Stimulated activated effector memory CD8-positive, alpha-beta T cell treated with anti-CD3 and anti-CD28 coated beads, Interleukin-12 subunit alpha, Interleukin-12 subunit beta, amount 100 ng/mL, for 72 hours (primary cell): ENCODE measurements at places on chromosomes 16 and 17.
A peak's percentile ranks its signal among the peaks of the same experiment; 100 is the strongest.

- DNase-seq, result peak; percentile 64
Measured at GRCh38 chr17:49739641-49740271, 24.2 kb downstream of the FAM117A start.

DNA sequence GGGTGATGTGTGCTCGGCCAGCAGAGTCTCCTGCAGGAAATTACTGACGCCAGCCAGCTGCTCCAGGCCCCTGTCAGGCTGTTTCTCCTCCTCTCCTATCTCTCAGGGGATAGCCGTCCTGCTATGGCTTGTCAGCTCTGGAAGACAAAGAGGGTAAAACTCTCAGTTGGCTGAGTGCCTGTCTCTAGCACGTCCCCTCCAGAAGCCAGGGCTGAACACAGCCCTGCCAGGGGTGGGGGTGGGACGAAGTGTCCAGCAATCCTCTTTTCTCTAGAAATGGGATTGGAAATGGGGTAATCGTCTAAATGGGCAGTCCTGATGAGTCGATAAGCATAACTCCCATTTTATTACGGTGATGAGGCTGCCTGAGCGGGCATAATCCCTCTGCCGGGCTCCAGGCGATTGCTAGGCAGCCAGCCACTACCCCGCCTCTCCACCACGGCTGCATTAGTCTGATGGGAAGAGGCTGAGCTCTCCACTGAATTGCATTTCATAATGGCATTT, 89.1 kb upstream of the GNAO1 start:
- DNase-seq, result no peak

- DNase-seq, result no peak
Measured at GRCh38 chr17:2181897-2182448, 121.6 kb downstream of the SMG6 start.

DNA sequence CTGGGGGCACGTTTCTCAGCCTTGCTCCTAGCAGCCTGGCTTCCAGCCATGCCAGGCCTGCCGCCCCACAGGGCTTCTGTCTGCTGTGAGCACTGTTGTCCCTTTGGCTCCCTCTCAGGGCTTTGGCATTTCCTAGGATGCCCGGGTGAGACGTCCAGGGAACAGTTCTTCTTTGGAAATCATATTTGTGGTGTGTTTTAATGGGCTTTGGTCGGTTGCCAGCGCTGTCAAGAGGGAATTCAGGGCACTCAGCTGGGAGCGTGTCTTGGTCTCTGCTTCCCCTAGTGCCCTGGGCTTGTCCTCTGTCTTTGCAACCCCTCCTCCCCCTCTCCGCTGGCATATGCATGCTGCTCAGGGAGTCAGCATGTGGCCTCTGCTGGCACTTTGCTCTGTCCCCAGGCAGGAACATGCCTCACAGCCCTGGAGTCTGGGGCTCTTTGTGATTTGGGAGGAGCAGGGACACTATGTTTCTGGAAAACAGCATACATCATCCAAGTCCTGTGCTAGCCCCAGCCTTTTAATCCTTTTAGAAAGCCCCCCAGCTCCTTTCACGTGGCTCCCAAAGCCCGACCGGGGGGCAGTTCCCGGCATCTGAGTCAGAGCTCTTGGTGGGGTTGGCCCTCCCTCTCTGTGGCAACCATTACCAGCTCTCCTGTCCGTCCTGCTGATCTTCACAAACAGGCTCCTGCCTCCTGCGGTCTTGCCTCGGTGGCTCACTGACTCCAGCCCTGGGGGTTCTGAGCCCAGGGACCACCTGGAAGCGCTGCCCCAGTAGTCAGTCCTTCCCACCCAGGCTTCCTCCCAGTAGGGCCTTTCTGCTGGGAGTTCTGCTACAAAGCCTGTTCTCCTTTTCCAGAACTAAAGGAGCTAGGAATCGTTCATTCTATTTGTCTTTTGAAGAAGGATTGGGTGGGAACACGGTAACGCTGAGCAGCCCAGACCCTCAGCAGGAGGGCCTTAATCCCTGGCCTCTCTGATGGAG, 26.7 kb downstream of the SAP30BP start:
- no peak for DNase-seq

GRCh38 chr17:16900288-16900882, 71.5 kb downstream of the TNFRSF13B start:
- DNase-seq, result no peak

DNA sequence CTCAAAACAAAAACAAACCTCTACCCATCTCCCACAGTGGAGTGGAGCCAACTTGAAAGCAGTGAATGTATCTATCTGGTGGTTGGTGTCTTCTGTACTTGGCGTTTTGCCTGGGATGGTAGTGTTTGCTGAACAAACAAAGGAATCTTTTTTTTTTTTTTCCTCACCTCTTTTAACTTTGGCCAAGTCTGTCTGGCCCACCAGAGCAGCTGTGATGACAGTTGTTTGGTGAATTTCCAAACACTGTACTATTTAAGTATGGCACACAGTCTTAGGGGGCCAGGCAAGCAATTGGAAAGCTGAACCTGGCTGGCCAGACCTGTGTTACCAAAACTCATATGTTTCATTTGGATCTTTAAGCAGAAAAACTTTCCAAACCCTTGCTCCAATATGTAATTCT, 101.8 kb upstream of the CDH13 start:
- no peak for DNase-seq

DNA sequence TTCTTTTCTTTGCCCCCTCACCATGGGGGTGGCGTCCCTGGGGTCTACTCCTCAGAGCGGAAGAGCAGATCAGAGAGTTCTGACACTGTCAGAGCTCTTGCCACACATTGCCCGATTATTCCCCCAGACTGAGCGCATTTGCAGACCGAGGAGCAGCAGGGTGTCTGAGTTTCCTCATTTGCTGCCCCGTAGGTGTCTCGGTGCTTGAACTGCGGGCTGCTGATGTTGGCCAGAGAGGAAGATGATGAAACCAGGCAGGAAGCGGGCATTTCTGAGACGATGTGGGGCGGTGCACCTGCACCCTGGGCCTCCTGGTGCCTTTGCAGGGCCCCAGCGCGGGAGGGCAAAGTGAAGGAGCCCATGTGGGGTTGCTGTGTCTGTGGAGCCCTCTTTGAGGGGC, 55.2 kb downstream of the ARSG start:
- DNase-seq, result peak; percentile 88

DNA sequence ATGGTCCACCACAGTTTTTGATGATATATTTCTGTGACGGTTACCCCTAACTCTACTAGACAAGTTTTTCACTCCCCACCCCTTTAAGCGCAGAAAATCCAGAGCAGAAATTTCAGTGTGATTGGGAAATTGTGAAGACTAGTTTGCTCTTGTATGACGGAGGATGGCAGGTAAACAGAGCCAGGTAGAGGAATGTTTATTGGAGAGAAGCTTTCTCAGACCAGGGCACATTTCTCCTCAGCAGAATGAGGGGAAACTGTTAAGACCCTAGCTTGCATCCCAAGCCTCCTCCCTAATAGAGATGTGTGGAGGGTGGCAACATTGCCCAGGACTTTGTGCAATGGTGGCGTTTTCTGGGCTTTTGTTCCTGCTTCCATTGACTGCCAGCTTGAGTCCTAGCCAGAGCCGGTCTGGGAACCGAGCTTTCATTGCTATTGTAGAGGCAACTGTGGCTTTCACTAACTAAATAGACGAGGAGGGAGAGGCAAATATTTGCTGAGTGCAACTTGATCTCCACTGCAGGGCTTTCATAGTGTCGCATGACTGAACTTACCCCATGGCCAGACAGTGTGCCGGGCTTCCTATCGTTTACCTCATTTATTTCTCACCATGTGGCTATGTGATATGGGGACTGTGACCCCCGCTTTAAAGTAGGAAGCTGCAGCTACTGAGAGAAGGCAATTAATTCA, 159.6 kb upstream of the MPHOSPH6 start:
- DNase-seq, result no peak

DNA sequence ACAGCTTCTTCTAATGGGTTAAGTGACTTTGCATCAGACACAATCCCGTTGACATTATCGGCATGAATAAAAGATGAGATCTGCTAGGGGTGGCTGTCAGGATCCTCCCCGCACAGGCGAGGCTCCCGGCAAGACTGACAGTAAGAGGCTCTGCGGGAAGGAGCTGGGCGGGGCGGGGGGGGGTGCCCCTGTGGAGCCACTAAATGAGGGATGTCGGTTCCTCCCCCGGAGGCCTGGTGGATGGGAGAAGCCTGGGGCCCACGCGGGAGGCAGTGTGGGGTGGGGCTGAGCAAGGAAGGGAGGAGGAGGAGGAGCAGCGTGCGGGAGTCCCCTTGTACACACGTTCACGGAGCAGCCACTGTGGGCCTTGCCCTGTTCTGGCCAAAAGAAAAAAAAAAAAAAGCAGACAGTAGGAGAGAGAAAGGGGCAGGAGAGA, 190.9 kb upstream of the GSE1 start:
- no peak for DNase-seq

- no peak for DNase-seq
Measured at GRCh38 chr17:27420211-27420950, 35.9 kb upstream of the KSR1 start.

DNA sequence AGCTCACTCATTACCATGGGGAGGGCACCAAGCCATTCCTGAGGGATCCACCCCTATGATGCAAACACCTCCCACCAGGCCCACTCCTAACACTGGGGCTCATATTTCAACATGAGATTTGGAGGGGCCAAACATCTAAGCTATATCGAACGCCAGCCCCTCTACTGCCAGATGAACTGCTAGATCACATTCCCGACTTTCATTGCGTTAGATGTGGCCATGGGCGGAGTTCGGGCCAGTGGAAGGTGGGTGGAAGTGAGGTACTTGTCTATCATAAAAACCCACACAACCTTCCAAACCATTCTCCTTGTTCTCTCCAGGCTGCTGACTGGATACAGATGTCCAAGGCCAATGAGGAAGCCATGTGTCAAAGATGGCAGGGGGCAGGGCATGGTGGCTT, 27.0 kb upstream of the ANKRD40CL start:
- DNase-seq, result no peak

GRCh38 chr16:86924537-86924936, 346.2 kb downstream of the FOXL1 start:
- no peak for DNase-seq

- no peak for DNase-seq
Measured at GRCh38 chr17:30780343-30780742, 44.1 kb downstream of the CRLF3 start.

- no peak for DNase-seq
Measured at GRCh38 chr16:8905795-8906591, 23.8 kb downstream of the LITAFD start.

GRCh38 chr16:48885471-48885870, 275.5 kb upstream of the N4BP1 start:
- DNase-seq, result no peak

- no peak for DNase-seq
Measured at GRCh38 chr17:17944743-17945142, 27.5 kb downstream of the TOM1L2 start.

GRCh38 chr16:66225696-66226095, 140.8 kb upstream of the CDH5 start:
- DNase-seq, result no peak

DNA sequence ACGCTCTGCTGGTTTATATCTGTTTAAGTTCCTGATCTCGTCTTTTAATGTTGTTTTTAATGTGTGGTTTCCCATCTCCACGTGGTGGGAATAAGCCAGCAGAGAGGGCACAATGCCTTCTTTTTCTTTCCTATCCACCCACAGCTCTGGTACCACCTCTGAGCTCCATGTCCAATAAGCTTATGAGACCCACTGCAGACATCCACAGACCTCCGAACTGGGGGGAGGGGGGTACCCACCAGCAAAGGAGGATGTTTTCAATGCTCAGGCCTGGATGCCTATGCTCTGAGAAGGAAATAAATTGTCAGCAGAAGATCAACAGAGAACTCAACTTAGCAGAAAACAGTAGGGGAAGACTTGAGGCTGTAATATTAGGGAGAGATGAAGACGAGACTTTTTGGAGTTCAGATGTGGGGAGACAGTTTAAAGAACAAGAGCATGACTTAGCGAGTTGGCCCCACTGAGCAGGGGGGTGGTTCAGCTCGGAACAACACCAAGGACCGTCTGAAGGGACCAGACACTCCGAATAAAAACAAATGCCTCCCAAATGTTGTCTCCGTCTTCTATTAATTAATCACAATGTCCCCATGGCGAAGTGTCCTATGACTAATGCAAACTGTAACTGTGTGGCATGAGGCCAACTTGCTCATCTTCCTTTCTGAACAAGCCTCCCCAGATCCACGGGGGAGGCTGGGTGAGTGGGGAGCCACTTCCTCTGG, 62.7 kb downstream of the GAS7 start:
- DNase-seq, result no peak

DNA sequence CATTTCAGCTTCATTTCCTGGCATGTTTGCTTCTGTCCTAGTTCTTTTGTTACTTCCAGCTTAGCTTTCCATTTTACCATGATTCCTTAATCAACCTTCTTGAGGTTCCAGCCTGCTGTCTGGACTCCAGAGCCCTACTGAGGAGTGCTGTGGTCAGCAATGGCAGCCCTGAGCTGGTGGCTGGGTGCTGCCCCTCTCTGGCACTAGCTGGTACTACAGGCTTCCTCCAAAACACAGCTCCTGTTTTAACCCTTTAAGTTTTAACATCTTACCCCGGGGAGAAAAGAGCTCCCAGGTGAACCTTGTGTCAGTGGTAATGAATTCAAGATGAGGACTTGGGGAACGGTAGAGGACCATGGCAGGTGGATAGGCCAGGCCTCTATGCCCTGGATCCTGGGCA, 395.5 kb downstream of the TMEM114 start:
- no peak for DNase-seq

GRCh38 chr17:4944163-4944553, 4.1 kb downstream of the RNF167 start:
- DNase-seq, result no peak

DNA sequence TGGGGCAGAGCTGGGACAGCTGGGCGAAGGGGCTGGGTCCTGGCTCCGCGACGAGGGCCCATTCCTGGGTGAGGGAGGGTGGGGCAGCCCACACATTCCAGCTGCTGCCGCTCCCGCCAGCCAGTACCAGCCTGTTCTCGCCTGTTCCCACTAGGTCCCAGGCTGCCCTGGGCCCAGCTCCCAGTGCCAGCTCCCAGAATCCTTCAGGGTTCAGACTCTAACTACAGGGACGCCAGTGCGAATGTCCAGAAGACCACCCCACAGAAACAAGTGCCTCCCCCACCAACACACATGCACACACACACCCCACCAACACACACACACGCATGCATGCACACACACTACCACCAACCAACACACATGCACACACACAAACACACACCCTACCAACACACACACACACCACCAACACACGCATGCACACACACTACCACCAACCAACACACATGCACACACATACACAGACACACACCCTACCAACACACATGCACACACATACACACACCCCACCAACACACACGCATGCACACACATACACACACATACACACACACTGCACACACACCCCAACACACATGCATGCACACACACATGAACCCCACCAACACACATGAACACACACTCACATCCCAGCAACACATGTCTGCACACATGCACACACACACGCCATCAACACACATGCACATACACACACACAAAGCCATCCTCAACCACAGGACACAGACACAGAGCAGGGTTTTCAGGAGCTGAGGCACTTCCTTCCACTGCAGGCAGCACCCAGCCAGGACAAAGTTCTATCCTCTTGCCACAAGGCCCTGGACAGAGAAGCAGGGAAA, 27.5 kb upstream of the KRT17 start:
- DNase-seq, result no peak

DNA sequence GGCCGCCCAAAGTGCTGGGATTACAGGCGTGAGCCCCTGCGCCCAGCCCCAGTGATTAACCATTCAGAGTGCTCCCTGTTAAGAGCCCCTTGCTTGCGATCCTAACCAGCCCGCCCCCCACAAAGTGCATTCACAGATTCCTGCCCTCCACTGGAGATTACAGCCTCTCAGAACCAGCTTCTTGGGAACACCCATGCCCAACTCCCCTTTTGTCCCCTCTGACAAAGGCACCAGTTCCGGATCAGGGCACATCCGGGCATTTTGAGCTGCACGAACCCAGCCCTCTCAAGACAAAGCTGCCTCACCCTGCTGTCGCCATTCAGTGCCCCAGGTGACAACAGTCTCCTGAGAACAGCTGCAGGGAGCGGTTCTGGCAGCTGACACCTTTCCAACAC, 848 bp upstream of the KRT19 start:
- no peak for DNase-seq
